ENCODE measurements at places on chromosomes 1 and 21.

GRCh38 chr1:27658951-27659496 lies 13.0 kb downstream of the IFI6 start:
- peak overlapping the region; percentile 87 for H3K27ac ChIP-seq
- no peaks in the 10 kb centered on the region for H3K36me3 ChIP-seq
- DNase-seq = peak; percentile 35
- peaks cover 52% of the 10 kb centered on the region for H3K4me1 ChIP-seq
- no peaks in the 10 kb centered on the region for H3K27me3 ChIP-seq

DNA sequence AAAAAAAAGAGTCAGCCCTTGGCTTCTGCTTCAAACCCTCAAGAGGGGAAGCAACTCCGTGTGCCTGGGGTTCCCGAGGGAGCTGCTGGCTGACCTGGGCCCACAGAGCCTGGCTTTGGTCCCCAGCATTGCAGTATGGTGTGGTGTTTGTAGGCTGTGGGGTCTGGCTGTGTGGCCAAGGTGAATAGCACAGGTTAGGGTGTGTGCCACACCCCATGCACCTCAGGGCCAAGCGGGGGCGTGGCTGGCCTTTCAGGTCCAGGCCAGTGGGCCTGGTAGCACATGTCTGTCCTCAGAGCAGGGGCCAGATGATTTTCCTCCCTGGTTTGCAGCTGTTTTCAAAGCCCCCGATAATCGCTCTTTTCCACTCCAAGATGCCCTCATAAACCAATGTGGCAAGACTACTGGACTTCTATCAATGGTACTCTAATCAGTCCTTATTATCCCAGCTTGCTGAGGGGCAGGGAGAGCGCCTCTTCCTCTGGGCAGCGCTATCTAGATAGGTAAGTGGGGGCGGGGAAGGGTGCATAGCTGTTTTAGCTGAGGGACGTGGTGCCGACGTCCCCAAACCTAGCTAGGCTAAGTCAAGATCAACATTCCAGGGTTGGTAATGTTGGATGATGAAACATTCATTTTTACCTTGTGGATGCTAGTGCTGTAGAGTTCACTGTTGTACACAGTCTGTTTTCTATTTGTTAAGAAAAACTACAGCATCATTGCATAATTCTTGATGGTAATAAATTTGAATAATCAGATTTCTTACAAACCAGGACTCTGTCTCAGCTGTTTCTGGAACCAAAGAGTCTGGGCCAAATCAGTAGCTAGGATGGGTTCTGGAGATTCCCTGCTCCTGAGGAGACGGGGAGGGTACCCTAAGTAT lies 26.8 kb upstream of the KDM4A start:
- H3K4me3 ChIP-seq = no peak overlapping the region
- H3K27me3 ChIP-seq = no peaks in the 10 kb centered on the region
- H3K4me1 ChIP-seq = no peaks in the 10 kb centered on the region
- no peak overlapping the region for H3K27ac ChIP-seq

DNA sequence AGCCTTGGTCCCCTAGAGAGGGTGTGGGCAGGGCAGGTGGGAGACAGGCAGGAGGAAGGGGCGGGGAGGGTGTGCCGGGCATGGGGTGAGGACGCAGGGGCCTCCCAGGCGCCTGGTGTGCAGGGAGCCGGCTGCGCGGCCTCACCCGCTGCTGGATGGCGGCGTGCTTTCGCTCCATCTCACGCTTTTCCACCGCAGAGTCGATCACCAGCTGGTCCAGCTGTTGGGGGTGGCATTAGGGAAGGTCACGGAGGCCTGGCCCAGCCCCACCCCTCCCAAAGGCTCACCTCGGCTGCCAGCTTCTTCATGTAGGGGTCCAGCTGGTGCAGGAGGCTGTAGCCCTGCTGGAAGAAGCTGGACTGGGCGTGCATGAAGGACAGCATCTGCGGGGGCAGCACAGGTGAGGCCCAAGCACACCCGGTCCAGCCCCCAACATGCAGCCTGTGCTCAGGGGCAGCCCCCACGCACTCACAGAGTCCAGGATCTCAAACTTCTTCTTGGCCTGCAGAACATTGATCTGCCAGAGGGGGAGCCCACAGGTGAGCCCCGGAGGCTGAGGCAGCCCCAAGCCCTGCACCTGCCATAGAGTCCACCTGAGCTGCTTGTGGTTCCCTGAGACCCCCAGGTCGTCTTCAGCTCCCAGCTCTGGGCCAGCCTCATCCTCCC lies 7.9 kb downstream of the ACAP3 start:
- H3K27me3 ChIP-seq = no peaks in the 10 kb centered on the region
- no peaks in the 10 kb centered on the region for H3K36me3 ChIP-seq
- no peak overlapping the region for H3K4me3 ChIP-seq
- no peak overlapping the region for H3K27ac ChIP-seq

DNA sequence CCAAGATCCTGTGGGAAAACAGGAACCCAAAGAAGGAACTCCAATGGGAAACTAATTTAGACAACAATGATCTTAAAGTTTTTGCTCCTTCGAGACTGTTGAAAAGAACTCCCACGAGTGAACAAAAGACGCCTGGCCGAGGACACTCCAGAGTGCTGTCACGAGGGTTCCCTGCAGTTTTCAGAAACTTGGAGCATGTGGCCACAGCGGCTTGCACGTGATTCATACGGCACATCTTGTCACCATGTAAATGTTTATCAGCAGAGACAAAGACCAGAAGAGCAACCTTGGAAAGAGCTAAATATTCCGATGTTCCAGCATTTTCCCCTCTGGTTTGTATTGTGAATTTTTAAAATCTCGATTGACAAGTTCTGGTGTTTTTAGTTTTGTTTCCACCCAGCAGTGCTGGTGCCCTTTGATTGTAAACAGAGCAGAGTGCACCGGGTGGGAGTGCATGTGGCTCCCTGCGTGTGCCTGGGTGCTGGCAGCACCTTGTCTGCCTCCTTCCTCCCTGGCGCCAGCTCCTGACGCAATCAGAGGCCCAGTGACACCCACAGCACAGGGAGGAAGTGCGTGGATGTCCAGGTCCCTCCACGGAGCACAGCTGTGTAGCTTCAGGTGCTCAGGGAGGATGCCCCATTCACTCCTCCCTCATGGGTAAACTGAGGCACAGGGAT lies 23.0 kb downstream of the LRRC3 start:
- no peak for DNase-seq
- H3K4me3 ChIP-seq = no peak overlapping the region
- no peaks in the 10 kb centered on the region for H3K36me3 ChIP-seq
- no peaks in the 10 kb centered on the region for H3K27me3 ChIP-seq
- H3K4me1 ChIP-seq = peaks cover 3% of the 10 kb centered on the region

GRCh38 chr21:36821032-36821299 lies 122.1 kb downstream of the SIM2 start:
- no peaks in the 10 kb centered on the region for H3K27me3 ChIP-seq
- H3K27ac ChIP-seq = no peak overlapping the region
- H3K4me1 ChIP-seq = no peaks in the 10 kb centered on the region
- H3K36me3 ChIP-seq = no peaks in the 10 kb centered on the region
- no peak overlapping the region for H3K4me3 ChIP-seq
- DNase-seq = no peak

GRCh38 chr1:89466307-89466930 lies 58.2 kb upstream of the LRRC8B start:
- no peak overlapping the region for H3K27ac ChIP-seq
- H3K4me1 ChIP-seq = peaks cover 6% of the 10 kb centered on the region
- no peak overlapping the region for H3K4me3 ChIP-seq
- no peak for DNase-seq
- H3K27me3 ChIP-seq = peaks cover 6% of the 10 kb centered on the region

Data from CD4-positive, alpha-beta T cell (primary cell).